HCEC 1CT (cell line): ENCODE measurements at places on chromosomes 7 and 10.
A peak's percentile ranks its signal among the peaks of the same experiment; 100 is the strongest.

- peak; percentile 39 for DNase-seq
These were observed 46.5 kb downstream of the TMEM106B start for GRCh38 chr7:12257582-12257981.

DNA sequence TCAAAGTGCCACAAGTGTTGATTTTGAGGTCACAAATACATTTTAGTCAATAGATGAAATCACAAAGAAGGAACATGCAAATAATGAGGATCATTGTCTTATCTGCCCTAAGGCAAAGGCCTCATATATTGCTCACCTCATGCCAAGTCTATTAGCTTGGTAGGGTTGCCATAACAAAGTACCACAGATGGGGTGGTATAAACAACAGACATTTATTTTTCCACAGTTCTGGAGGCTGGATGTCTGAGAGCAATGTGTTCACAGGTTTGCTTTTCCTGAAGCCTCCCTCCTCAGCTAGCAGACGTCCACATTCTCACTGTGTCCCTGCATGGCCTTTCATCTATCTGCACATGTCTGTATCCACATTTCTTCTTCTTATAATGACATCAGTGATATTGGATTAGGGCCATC, 59.6 kb downstream of the RELN start:
- DNase-seq, result no peak

DNA sequence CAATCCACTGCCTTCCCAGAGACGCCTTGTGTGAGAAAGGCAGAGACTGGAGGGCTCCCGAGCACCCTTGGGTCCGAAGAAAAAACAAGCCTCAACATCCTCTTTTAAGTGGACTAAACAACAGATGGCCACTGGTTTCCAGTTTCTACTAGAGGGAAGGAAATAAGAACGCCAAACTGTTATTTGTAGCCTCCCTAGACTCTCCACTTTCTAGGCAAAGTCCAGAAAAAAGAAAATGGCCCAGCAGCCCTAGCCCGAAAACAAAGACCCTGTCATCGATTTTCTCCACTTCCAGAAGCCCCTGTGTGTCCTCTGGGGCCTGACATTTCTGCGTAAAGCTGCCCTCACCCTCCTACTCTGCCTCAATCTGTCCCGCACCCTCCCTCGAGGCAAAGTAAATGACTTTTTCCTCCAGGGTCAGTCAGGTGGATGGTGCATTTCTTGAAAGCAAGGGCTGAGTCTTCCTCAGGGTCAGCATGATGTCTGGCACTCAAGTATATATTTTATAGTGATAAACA, 6.0 kb downstream of the RGS10 start:
- no peak for DNase-seq

- peak; percentile 89 for DNase-seq
These were observed 99.3 kb upstream of the DDC start for GRCh38 chr7:50664461-50664922.

GRCh38 chr7:96663457-96663856, 46.2 kb downstream of the SEM1 start:
- no peak for DNase-seq

DNA sequence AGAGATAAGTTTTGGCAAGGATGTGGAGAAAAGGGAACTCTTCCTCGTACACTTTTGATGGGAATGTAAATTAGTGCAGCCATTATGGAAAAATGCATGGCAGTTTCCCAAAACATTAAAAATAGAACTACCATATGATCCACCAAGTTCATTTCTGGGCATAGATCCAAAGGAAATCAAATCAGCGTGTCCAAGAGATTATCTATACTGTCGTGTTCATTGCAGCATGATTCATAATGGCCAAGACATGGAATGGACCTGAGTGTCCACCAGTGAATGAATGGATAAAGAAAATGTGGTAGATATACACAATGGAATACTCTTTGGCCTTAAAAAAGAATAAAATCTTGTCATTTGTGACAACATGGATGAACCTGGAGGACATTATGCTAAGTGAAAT, 70.3 kb upstream of the RSU1 start:
- peak; percentile 89 for DNase-seq

DNA sequence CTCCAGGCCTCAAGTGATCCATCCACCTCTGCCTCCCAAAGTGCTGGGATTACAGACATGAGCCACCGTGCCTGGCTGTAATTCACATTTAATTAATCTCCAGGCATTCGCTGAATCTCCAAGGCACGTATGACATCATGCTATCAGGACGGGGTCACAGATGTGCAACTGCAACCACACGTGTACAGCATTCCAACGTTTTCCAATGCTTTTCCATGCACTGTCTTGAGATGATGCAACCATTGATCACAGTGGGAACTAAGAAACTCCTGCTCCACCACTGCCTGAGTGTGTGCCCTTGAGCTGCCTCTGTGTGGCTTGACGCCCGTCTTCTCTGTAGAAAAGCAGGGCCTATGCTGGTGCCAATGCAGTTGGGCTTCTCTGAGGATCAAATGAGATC, 119.8 kb upstream of the LYZL2 start:
- DNase-seq, result no peak

DNA sequence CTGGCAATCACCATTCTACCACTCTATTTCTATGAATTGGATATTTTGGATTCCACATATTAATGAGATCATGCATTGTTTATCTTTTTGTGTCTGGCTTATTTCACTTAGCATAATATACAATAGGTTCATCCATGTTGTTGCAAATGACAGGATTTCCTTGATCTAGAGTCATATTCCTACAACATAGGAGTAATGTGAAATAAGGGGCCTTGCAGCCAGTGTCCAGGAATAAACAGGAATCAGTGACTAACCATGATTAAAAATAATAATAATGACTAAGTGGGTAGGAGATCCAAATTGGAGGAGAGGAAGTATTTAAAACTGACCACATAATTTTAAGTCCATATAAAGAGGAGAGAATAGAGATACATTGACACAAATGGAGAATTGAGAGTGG, 49.9 kb downstream of the SCIN start:
- DNase-seq, result peak; percentile 14

- no peak for DNase-seq
These were observed 77.9 kb downstream of the MAD1L1 start for GRCh38 chr7:2154831-2155230.

DNA sequence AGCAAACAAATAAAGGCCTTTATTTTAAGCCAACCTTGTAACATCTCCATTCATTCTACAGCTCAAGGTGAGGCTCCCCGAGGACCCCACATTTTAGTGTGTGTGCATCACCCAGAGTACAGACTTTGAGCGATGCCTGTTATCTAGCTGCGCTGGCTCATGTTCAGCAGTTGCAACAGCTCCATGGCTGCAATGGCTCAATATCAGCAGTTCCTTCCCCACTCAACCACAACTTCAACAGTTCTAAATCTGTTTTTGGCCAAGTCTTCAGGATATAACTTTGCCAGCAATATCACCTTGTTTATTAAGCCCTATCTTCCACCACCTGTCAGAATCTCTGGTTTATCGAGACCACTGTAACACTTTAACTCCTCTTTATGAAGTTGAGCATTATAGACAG, 95.8 kb downstream of the WNT2 start:
- no peak for DNase-seq

GRCh38 chr10:101346177-101346576, 7.8 kb upstream of the BTRC start:
- DNase-seq, result peak; percentile 14

DNA sequence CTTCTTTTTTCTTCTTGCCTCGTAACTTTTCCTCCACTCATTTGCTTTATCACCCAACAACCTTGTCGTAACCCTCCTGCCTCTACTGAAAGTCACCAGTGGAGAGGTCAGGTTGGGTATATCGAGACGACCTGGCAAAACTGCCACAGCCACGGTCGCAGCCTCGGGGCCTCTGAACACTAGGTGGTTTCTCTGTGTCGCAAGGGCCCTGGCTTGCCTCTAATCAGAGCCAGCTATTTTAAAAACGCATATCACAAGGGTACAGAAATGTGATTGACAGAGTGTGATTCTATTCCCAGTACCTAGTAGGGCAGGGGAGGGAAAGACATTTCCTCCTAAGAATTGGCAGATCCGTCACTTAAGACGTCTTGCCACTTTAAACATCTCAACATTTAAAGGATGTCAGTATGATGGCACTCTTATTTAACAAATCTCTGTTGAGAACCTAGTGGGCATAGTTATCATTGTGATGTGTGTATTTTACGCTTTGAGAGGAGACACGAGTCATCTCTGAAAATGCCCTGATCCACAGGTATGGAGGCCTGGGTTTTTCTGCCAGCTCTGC, 197.5 kb downstream of the ARHGAP21 start:
- DNase-seq, result no peak

DNA sequence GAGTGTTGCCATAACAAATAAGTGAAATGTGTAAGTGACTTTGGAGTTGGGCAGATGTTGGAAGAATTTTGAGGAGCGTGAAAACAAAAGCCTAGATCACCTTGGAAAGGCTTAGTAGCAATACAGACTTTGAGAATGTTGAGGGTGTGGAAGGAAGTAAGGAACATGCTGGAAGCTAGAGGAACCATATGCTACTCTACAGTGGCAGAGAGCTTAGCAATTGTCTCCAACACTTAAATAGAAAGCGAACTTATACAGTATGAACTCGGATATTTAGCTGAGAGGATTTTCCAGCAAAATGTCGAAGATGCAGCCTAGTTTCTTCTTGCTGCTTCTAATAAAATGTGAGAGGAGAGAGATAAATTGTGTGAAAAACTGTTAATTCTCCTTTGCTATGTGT, 271.2 kb downstream of the ADRA2A start:
- DNase-seq, result no peak

DNA sequence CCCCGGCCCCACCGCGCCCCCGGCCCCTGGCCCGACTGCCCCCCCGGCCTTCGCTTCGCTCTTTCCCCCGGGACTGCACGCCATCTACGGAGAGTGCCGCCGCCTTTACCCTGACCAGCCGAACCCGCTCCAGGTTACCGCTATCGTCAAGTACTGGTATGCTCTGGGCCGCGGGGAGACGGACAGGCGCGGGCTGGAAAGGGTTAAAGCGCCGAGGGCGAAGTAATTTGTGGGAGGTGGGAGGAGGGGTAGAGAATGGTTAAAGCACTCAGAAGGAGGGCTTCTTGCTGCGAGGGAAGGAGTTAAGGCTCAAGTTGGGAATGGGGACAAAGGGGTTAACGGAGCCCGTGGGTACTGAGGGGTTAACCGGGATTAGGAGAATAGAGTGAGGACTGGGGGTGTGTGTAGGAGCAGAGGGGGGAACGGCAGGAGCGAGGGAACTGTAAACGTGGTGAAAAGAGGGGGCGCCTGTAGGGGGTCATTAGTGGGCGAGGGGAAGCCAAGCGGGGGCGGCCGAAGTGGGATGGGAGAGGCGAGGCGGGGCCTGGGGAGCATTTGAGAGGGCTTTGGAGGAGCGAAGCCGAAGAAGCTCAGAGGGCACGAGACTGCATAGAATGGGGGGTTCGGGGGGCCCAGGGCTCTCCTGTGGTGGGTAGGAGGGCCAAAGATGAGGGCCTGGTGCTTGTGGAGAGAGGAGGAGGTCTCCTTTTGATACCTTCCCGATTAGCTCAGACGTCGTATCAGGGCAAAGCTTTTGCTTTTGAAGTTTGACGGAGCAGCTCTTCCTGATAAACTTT, 605 bp downstream of the SUFU start:
- DNase-seq, result peak; percentile 11

DNA sequence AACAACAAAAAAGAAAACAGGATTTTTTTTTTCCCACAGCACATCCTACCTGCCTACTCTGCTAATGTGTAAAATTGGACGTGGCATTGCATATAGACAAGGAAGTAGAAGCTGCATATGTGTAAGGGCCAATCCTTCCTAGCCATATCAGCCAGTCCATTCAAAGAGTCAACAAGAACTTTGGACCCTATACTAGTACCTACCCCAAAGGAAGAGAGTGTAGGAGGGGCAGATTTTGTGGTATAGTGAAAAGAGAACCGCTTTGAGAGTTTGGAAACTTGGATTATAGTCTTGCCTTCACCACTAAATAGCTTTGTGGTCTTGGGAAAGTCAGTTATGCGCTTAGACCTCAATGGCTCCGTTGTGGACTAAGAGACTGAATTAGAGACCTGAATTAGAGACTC, 12.1 kb upstream of the MCU start:
- DNase-seq, result no peak

GRCh38 chr7:17153536-17153935, 144.9 kb upstream of the AHR start:
- peak; percentile 12 for DNase-seq

DNA sequence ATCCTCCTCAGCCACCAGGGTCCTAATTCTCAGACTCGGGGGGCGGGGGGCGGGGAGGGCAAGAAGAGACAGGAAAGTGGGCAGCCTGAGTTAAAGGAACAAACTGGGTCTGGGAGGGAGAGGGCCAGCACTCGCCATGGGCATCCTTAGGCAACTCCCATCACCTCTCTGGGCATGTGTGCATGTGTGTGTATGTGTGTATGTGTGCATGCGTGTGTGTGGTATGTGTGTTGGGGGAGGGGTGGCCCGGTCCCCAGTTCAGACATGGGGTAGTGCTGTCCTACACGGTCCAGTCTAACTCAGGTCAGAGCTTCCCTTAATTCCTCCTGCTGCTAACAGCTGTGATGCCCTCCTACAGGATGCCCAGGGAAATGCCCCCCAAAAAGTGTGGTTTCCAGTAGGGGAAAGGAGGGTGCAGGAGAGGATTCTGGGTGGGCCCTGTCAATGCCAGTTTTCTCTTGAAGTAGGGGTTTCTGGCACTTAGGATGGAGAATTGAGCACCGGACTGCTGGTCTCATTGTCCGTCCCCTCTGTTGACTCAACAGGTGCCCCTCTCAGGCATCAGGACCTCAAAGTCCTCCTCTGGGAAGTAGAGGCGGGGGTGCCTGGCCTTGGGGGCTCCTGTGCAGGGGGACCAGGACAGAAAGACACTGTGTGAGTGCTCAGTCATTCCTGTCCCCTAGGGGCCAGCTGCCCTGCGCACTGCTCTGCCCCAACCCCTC, 15.1 kb upstream of the ZMIZ1 start:
- no peak for DNase-seq

GRCh38 chr7:43782768-43783555, 24.5 kb downstream of the BLVRA start:
- no peak for DNase-seq
